KBM-7 (cell line): ENCODE measurements at places on chromosomes 2 and 18.

DNA sequence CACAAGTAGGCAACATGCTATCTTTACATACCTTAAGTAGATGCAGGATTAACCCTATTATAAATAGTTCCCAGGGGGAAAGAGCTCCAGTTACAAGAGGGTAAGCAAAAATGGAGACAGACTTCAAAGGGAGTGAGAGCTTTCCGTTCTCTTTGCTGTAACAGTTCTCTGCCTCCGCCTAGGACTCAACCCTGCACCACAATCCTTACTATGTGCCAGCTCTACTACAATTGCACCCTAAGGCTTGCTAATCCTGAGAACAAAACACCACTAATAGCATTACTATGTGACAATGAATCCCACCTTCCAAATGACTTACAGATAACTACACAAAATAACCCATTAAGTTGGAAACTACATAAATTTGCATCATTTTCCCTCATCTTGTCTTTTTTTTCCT is 7.7 kb downstream of the ZBTB14 start:
- no peak for DNase-seq

GRCh38 chr2:215900843-215901242 is 112.5 kb downstream of the MREG start:
- peak; percentile 34 for DNase-seq

DNA sequence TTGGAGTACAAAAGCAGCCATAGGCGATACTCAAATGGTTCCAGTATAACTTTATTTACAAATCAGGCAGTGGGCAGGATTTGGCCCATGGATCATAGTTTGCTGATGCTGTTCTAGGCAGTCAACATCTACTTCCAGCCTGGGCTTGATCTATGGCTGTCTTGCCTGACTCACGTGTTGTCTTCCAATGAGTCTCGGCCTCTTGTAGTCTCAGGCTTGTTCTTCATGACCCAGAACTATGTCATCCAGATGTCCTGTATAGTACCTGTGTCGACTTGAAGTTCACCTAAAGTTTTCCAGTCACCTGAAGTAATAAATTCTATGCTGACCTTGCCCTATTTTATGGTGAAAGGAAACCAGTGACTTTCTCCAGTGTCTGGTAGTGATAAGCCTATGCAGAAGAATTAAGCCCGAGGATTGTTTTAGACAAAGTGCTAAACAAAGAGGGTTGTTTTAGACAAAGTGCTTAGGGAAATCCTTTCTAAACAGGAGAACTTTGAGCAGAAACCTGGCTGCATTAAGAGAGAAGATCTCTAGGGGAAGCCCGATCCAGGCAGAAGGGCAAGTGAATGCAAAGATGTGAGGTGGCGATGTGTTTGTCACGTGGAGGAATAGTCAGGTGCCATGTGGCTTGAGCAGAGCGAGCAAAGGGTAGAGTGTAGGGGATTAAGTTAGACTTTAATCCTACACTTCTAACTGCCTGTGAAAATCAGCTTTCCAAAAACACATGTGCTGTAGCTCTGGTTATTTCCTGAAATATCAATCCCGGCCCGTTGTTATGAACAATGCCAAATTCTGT is 8.5 kb upstream of the THNSL2 start:
- DNase-seq = no peak

DNA sequence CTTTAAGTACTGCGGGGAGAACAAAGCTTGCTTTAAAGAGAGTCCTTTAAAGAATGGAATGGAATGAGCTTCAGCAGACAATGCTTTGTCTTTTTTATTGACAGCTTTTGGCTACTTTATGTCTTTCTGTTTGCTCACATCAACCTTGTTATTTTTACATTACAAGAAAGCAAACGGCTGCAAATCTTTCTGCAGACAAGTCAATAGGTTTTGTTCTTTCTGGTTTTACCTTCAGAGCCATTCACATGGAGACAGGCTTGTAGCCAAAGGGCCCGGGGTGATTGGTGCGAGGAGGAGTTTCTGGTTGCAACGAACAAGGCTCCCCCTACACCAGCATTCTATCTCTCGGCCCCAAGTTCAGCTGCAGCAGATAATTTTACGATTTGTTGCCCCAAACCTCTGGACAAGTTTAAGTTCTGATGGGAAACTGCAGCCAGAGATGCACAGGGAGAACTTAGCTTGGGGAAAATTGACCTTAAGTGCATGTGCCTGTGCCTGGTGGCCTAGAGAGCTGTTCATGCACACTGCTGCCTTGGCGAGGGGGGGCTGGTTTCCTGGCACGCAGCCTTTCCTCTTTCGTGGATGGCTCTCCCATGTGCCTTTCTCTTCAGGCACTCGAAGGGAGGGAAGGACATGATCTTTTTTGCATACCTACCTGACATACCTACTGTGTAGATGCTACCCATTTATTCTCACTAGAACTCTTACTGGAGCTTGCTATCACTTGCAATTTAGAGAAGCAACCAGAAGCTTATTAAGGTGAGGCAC is 543.2 kb downstream of the DCDC2C start:
- DNase-seq = no peak

- DNase-seq = no peak
Measured at GRCh38 chr2:122590524-122590923, 835.1 kb downstream of the TSN start.

DNA sequence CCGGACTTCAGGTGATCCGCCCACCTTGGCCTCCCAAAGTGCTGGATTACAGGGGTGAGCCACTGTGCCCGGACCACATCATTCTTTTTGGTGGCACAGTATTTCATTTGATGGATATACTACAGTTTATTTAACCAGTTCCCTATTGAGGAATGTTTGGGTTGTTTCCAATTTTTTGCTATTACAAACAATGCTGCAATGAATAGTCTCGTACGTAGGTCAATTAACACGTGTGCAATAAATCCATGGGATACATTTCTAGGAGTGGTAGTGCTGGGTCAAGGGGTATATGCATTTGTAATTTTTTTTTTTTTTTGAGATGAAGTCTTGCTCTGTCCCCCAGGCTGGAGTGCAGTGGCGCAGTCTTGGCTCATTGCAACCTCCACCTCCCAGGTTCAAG is 28.4 kb upstream of the XPO1 start:
- DNase-seq = no peak

DNA sequence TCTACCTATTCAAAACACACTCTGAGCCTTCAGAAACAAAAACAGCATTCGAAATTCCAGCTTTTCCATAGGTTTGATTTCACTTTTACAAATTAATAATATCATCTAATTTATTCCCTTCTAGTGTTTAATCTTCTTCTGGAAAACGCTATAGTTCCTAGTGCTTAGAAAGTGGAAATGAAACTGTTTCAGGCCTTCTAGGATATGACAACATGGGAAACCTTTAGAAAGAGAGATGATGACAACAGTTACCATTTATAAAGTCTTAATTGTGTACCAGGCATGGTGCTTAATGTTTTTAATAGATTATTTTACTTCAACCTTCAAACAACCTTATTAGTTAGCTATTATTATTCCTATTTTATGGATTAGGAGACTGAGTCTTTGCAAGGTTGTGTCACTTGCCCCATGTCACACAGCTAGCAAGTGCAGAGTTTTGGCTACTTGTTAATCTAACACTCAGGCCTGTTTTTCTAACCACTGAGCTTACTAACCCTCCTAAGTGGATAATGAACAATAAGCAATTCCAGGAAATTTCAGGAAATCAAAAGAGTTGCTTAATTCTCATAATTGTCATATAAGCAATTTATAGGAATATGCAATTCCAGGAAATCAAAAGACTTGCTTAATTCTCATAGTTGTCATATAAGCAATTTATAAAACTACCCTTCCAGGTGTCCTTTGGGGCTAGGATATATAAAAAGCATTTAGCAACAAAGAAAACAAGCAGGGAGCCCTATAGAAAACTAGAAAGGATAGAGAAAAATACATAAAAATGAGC is 206.0 kb downstream of the ZNF521 start:
- DNase-seq = no peak

DNA sequence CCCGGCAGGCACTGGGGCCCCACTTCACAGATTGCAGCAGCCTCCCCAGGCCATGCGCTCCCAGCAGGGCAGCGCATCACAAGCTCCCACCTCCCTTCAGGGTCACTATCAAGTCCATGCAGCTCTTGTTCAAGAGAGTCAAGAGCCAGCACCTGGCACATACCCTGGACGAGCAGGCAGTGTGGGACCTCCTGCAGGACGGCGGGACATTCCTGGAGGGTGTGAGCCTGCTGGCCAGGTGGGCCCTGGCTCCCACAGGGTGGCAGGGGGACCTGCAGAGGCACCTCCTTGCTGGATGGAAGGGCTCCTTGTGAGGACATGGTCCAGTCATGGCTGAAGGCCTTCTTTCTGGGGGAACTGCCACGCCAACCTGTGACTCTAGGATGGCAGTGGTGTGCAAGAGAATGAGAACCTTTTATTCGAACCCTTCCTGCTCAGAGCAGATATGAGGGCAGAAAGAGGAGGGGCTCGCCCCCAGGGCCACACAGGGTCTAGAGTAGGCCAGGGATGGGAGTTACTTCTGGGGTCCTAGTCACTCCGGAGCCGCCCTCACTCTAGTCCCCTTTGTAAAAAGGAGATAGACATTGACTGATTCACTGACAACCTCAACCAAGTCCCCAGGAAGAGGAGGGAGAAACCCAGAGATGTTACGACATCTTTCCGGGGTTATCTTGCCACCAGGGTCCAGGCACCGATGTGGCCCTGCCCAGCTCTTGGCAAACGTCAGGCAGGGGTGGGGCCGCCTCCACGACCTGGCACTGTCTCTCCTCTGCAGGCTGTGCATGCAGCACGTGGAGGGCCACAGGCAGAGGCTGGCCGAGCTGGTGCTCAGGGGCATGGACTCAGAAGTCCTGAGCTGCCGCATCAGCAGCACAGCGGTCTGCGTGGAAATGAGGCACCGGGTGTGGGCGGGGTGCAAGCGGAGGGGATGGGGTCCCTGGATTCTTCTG is 31.3 kb downstream of the HJURP start:
- DNase-seq = no peak

- DNase-seq = no peak
Measured at GRCh38 chr18:2935438-2936192, 77.3 kb downstream of the LPIN2 start.

- DNase-seq = no peak
Measured at GRCh38 chr2:1790473-1790872, 46.2 kb upstream of the PXDN start.

DNA sequence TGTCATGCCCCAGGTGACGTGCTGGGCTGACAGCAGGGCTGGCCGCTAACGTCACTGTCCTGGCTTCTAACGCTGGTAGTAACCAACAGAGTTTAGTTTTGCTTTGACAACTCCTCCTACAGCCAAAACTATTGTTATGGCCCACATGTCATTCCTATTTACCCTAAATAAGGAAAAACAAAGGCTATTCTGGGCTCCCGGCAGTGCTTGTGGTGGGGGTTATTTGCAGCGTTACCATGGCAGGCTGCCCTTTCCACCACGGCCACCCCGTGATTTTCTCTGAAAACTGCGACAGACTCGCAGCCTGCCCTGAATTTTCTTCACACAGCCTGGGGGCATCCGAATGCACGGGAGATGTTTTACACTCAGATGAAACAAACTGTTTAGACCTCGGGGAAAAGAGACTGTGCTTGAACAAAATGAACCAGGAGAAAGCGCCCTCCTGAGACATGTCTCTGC is 115.2 kb downstream of the FAM210A start:
- peak; percentile 43 for DNase-seq

GRCh38 chr2:9300829-9301453 is 94.3 kb downstream of the ASAP2 start:
- peak; percentile 6 for DNase-seq

- DNase-seq = peak; percentile 33
Measured at GRCh38 chr2:97885841-97886240, 109.9 kb downstream of the TMEM131 start.

GRCh38 chr2:86280191-86280667 is 57.2 kb downstream of the REEP1 start:
- no peak for DNase-seq

- DNase-seq = peak; percentile 60
Measured at GRCh38 chr2:104857262-104858005, 3.5 kb downstream of the POU3F3 start.

GRCh38 chr2:41869542-41870264 is 178.1 kb upstream of the PKDCC start:
- peak; percentile 79 for DNase-seq

DNA sequence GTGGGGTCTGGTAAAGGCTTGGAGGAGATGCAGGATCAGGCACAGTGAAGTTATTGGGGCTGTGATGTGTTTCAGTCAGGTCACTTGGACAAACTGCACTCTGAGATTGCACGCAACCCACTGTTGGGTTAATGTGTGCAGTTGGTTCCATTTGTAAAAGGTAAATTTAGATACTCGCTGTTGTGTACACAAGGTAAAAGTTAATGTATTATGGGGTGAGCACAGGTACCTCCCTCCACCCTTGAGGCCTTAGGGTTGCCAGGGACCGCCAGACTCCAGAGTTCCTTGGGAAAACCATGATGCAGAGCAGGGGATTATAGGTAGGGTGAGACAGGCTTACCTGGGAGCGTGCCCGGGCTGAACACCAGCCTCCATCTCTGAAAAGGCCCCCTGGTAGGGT is 20.1 kb downstream of the IMPA2 start:
- DNase-seq = no peak

- DNase-seq = no peak
Measured at GRCh38 chr2:144146076-144146475, 373.8 kb downstream of the ZEB2 start.

DNA sequence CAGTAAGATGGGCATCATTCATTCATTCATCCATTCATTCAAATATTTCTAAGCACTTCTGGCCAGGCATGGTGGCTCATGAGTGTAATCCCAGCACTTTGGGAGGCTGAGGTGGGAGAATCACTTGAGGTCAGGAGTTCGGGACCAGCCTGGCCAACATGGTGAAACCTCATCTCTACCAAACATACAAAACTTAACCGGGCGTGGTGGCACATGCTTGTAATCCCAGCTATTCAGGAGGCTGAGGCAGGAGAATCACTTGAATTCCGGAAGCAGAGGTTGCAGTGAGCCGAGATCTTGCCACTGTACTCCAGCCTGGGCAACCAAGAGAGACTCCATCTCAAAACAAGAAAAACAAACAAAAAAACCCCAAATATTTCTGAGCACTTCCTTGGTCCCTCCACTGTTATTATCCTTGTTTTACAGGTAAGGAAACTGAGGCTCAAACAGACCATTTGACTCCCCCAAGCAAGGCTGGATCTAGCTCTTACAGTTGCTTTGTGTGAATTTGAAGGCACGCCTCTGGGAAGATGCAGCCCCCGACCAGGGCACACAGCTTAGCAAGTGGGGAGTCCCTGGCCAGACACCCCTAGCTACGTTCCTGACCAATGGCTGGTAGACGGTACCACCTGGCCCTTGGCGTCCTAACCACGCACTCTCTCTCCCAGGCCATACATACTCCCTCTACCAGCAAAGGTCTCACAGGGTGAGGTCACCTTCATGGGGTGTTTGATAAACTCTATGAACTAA is 50.6 kb upstream of the ODC1 start:
- no peak for DNase-seq

DNA sequence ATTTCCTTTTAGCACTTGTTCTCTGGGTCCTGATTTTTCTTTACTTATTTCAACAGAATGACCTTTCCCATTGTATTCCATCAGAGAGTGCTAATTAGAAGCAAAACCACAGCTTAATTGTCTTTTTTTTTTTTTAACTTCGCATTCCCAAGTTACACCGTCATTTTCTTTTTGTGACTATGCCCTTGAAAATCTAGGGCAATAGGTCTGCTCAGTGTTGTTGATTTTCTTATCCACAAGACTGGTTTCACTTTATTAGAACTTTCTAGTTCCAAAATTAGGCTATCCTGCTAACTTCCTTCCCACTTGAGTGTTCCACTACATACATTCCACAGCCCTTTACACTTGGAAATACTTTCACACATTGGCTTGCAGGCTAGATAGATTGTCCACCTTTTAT is 18.7 kb upstream of the ADAM17 start:
- DNase-seq = no peak

GRCh38 chr2:191544461-191545062 is 133.4 kb upstream of the NABP1 start:
- no peak for DNase-seq

GRCh38 chr18:13137670-13138419 is 80.7 kb upstream of the LDLRAD4 start:
- peak; percentile 96 for DNase-seq
